Left cardiac atrium (tissue), 4 donors: ENCODE measurements at places on chromosomes 6 and 20.
A peak's percentile ranks its signal among the peaks of the same experiment; 100 is the strongest.

DNA sequence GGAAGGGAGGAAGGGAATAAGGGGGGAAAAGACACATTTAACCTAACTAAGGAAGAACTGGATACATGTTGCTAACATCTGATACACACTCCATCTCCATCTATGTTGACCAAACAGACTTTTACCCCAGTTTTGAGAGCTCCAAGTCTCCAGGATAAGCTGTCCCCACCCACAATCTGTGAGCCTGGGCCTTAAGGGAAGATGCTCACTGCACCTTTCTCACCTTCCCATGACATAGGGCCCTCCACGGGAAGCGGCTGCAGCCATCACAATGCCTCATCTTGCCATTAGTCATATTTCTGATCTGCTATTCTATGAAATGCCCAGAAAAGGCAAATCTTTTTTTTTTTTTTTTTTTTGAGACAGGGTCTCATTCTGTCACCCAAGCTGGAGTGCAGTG lies 126.6 kb upstream of the SALL4 start:
- no peak for DNase-seq

GRCh38 chr6:132741281-132741680 lies 16.4 kb downstream of the VNN2 start:
- DNase-seq = no peak

DNA sequence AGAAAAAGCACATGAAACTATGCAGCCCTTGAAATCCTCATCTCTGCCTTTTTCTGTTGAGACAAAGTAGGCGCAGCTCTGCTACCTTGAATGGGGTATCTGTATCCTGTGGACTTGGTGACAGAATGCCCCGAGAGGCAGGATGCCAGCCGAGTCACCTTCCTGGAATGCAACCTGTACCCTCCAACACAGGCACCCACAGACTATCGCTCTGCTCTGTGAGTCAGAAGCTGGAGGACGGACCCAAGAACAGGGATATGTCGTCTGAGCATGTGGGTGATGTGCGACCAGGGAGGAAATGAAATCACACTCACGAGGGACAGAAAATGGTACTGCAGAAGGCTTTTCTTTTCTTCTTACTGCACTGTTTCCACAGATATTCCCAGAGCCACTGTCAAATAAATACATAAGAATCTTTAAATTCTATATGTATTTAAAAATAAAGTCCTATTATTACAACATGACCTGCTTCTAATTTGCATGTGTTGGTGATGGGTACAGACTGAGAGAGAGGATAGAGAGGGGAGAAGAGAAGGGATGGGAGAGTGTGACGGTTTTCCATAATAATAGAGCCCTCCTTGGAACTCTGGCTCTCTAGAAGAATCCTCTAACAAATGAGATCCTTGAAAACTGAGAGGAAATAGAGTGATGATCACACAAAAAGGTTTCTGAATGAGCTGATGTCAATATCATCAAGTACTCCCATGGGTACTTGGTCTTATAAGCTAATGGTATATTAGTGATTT lies 308.1 kb downstream of the FOXC1 start:
- DNase-seq = no peak

GRCh38 chr6:42403831-42404230 lies 47.9 kb downstream of the TRERF1 start:
- DNase-seq = no peak

- DNase-seq = no peak
Observed at GRCh38 chr20:9417665-9418064, 96.7 kb upstream of the LAMP5 start.

- DNase-seq = no peak
Observed at GRCh38 chr6:34373511-34373910, 19.0 kb downstream of the NUDT3 start.

- no peak for DNase-seq
Observed at GRCh38 chr6:107714104-107714503, 110.0 kb downstream of the SCML4 start.

DNA sequence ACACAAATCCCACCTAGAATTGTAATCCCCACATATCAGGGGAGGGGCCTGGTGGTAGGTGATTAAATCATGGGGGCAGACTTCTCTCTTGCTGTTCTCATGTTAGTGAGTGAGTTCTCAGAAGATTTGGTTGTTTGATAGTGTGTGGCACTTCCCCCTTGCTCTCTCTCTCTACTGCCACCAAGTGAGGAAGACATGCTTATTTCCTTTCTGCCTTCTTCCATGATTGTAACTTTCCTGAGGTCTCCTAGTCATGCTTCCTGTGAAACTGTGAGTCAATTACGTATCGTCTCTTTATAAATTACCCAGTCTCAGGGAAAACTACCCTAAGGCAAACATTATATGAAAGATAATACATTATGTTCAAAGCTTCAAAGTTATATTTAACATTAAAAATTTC lies 1297.5 kb upstream of the CITED2 start:
- no peak for DNase-seq

DNA sequence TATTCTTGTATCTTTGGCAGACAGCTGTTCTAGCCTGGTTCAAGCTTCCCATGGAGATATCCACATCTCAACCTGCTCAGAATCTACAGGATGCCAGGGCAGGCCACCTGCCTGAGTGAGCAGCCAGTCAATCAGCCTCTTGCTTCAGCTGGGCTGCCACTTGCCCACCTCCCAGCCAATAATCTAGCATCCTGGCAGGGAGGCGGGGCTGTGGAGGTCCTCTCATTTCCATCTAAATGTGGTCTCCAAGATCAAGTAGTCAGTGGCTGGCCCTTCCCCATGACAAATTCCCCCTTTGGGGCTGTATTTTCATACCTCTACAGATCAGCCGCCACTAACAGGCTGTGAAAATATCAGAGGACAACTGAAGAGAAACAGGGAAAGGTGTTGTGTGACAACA lies 33.0 kb upstream of the SPDEF start:
- DNase-seq = no peak

DNA sequence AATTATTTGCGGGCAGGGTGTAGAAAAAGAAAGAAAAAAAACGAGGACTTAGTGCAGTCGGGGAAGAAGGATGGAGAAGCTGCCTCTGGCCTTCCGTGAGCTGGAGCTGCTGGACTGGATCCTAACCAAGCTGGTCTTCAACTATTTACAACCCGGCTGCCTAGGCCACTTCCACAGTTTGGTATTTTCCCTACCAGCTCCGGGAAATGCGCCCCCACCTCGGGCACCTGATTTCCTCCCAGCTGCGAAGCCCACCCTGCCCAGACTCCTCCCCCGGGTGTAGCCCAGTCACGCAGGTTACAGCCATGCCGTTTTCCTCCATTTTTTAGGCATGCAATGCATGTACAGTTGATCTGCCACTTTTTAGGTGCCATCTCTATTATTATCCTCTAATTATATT lies 21.2 kb downstream of the THEMIS start:
- peak; percentile 17 for DNase-seq

GRCh38 chr20:61723529-61724257 lies 342.0 kb downstream of the TAF4 start:
- no peak for DNase-seq

- peak; percentile 79 for DNase-seq
Observed at GRCh38 chr6:28981833-28982475, 23.2 kb downstream of the ZNF311 start.

GRCh38 chr20:17726902-17727301 lies 27.1 kb downstream of the BANF2 start:
- no peak for DNase-seq

DNA sequence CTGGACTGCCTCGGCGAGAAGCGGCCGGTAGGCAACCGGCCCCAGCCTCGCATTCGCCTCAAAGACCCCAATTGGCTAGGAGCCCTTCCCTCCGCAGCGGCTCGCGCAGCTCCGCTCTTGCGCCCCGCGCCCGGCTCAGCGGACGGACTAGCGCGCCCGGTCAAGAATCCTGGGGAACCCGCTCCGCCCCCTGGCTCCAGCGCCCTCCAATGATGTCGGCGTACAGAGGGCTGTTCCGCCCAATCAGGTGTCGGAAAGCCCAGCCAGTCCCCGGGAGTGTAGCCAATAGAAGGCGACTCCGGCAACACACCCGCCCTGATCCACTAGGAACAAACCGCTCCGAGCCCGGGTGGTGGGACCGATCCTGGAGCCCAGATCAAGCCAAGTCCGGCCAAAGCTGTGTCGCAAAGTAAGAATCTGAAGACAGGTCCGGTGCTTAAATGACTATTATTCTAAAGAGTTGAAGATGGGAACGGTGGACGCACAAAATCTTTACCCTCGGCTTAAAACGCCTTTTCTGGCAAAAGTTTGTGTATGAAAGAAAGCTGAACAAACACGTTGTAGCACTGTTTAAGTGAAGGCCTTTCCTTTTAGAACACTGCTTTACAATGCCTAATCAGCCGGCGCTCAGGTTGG lies 132.2 kb downstream of the OGFRL1 start:
- peak; percentile 97 for DNase-seq

- no peak for DNase-seq
Observed at GRCh38 chr6:149045404-149045803, 272.1 kb upstream of the TAB2 start.

DNA sequence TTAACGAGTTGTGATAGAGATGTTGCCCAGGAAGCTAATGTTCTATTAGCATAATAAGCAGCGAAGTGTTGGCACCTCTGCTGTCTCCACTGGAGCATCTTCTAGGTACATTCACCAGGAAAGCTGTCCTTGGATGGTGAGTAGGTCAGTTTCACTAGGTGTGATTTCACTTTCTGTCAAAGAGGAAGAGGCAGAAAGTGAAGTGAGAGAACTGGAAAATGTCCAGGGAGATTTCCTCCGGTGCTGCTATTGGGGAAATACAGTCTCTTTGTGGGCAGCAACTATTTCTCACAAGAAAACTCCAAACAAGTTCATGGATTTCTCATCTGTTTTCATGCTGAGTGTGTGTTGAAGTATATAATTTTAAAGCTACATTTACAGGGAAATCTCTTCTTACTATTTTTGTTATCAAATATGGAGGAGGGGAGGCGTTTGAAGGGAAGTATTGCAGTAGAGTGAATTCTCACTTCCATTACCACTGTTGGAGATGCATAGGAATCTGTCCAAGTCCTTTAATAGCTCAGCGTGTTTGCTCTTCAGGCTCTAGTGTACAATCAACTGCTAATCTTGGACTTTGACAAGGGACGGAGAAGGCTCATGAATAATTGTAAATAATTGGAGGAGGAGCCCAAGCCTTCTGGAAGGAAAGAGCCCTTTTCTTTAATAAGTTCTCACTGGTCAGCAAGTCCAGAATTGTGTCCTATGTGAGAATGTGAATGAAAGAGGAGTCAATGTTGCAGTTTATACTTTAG lies 16.1 kb upstream of the TSBP1 start:
- DNase-seq = no peak

- DNase-seq = no peak
Observed at GRCh38 chr20:57429580-57430200, 38.5 kb downstream of the RBM38 start.
